Left renal pelvis (tissue), 4 donors: ENCODE measurements at places on chromosomes 3 and 15.

- DNase-seq = no peak
These were observed 23.7 kb downstream of the ADCY5 start for GRCh38 chr3:123424999-123425712.

DNA sequence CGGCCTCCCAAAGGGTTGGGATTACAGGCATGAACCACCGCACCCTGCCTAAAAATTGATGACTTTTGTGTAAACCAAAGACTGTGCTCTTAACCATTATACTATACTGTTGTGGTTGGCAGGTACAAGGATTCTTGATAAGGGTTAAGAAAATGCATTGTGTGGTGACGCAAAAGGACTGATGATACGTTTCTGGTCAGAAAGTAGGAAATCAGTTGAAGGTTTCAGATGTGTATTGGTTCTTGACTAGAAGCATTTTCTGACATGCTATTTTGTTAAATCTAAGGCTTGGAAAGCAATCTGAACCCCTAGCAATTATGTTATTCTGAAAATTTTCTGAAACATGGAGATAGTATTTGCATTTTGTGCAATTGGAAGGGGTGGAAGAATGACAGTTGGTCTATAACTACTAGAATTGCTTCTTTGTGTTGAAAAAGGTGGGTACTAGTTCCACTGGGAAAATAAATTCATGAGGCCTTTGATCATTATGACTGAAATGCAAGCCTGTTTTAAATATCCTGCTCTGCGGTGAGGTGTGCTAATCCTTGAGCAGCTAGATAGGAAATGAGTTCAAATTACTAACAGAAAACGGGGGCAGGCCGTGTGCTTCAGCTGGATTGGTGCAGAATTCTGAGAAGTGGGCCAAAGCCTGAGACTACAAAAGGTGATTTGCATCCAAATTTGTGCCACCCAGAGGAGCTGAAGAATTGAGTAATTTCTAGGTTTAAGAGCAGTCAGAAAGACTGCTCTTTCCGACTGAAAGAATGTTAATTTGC lies 66.0 kb upstream of the LRRFIP2 start:
- no peak for DNase-seq

DNA sequence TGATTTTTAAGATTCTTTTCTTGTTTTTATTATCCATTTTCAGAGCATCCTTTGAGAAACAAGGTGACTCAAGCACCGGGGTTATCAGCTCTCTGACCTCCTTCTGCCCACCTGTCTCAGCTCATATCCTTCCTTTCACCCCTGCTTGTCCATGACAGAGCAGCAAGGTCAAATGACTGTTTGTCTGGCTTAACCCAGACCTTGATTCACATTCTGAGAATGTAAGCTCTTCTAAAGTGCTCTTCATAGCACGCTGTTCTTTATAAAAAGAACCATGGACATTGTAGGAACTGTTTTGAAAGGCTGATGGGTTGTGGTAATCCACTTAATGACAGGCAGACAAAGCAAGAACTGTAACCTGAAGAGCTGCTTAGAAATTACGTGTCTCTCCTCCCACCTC lies 122.5 kb downstream of the CHST2 start:
- DNase-seq = no peak

GRCh38 chr3:14016900-14017475 lies 107.7 kb downstream of the CHCHD4 start:
- no peak for DNase-seq

DNA sequence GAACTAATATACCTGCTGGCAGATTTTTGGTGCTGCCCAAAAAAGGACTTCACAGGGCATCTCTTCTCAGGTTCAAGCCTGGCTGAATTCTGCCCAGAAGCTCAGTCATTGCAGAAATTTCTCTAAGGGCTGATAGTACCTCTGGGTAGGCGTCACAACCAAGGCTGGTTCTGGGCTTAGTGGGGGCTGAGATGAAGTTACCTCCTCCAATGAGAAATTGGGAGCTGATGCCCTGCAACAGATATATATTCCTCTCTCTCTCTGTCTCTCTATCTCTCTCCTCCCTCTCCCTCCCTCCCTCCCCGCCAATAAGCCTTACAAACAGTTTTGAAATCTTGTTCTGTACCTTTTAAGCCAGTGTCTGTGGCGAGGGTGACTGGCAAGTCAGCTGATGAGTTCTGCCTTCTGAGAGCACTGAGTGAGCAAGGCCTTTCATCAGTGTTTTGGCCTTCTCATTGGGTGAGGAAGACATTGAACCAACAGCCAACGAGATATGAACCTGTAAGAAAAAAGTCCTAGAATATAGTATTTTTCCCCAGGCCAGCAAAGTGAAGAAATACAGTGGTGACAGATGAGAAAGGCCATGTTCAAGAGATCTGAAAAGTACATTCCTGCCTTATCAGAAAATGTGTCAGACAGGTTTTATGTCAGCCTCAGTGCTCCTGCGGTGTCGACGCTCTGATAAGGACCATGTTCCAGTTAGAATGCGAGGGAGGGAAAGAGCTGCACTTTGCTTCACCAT lies 45.5 kb downstream of the TMEM39A start:
- no peak for DNase-seq

GRCh38 chr3:195892105-195893043 lies 16.0 kb downstream of the TNK2 start:
- no peak for DNase-seq

GRCh38 chr3:37535526-37536432 lies 325.9 kb upstream of the CTDSPL start:
- DNase-seq = no peak

- no peak for DNase-seq
These were observed 12.8 kb downstream of the MAN2A2 start for GRCh38 chr15:90915808-90916440.

DNA sequence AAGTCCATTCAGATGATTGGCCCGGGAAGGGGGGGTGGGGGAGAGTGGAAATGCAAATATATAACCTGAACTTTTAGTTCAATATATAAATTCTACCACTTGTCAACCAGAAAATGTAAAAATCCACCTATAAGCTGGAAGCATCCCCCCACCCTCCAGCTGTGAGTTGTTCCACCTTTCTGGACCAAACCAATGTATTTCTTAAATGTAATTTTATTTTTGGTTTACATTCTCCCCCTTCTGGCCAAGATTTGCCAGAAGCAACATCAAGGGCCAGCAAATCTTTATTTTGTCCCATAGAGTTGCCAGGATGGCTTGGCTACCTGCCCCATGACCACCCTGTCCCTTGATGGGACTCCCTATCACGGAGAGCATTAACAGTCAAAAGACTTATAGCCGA lies 545.7 kb downstream of the TBL1XR1 start:
- DNase-seq = no peak

- DNase-seq = no peak
These were observed 423 bp downstream of the CHAC1 start for GRCh38 chr15:40953713-40954074.

- no peak for DNase-seq
These were observed 291.9 kb downstream of the TIGIT start for GRCh38 chr3:114585687-114586086.

DNA sequence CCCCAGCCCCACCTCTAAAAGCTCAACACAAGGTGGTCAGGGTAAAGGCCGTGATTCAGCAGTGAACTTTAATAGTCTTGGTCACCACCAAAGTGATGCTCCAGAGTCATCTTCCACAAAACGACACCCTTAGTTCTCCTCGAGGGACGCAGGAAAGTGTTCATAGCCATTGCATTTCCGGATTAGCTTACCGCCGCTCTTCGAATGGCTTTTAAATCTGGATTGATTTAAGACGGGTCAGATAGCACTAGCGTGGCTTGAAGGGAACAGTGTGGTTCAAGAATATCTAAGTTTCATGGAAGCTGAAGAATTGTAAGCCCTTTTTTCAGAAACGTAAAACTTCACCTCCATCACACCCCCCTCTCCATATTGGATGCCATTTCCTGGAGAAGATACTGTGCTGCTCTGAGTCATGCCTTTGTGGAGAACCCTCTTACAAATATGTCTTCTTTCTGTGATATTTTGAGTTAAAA lies 829 bp downstream of the RNF7 start:
- peak; percentile 26 for DNase-seq

DNA sequence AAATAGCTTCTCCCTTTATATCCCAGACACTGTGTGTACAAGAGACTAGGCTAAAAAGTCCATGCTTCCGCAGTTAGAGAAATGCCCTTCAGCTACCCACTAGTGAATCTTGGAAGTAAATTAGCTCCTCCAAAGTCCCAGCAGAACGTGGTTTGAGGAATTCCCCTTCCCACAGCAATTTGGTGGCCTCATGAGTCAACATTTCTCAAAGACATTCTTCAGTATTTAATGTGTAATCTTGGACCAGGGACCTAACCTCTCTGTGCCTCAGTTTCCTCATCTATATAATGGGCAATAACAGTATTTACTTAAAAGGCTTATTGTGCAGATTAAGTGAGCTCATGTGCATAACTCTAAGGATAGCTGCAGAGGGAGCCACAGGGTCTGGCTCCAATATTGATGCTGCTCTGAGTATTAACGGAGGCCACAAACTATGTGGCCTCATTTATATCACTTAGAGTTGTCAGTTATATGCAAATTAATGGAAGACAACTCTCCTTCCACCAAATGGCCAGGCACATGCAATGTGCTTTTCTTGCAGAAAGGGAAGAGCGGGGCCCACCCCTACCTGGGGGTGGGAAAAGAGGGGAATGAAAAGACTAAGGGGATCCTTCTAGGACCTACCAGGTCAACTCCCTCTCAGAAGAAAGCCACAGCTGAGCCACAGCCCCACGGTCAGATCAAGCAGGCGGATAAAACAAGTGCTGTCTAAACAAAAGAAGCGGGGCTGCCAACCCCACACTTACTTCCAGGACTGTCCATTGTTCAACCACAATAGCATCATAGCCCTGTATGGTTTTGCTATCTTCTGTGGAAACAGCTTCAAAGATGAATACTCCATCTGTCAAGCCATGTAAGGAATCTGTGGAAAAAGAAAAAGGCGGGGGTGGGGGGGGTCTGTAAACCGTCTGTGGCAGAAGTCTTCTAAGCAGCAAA lies 92.4 kb downstream of the OXNAD1 start:
- DNase-seq = no peak

DNA sequence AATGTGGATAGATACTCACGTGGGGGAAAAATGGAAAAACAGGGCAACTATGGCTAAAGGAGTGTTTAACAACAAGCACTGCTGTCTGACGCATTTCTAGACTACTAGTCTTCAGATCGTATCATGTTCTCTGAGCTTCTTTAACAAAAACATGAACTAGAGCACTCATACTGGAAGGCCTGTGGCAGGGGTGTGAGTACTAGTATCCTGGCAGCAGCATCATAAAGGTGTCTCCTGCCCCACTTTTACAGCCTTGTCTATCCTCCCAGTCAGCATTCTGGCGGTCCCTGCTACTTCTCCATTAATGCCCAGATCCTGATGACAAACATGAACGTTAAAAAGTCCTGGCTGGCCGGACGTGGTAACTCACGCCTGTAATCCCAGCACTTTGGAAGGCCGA lies 4.0 kb downstream of the FMN1 start:
- DNase-seq = no peak

- no peak for DNase-seq
These were observed 307.3 kb upstream of the RBMS3 start for GRCh38 chr3:28973609-28974008.
